ENCODE measurements at places on chromosomes 4 and X.

DNA sequence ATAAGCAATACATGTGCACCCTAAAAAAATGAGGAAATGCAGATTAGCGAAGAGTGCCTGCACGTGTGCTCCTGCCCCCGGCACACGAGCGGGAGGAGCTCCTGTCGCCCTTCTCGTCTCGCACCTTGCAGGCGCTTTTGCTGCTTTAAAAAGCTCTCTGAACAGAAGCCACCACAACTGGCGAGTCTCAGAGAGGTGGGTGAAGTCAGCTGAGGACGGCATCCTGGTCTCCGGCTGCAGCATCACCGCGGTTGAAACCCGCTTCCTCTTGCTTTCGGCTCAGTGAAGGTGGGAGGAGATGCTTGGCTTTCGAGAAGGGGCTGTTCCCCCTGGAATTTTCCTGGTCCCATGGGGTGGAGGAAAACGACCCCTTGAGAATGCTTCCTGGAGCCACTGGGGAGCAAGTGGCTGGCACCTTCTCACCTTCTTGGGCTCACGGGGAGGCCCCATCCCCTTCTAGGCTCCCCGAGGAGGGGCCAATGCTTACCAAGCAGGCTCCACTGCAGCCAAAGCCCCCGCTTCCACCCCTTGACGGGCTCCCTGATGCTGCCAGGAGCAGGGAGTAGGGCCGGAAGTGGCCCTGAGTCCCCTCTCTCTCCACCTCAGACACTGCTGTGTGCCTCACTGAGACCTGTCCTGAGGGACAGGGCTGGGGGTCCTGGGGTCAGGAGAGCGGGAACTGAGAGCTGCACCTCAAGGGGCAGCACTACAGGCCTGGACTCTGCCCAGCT, 29.2 kb upstream of the MXD4 start:
- no peak for DNase-seq

GRCh38 chrX:151919610-151920009, 6.9 kb downstream of the MAGEA4 start:
- no peak for DNase-seq

DNA sequence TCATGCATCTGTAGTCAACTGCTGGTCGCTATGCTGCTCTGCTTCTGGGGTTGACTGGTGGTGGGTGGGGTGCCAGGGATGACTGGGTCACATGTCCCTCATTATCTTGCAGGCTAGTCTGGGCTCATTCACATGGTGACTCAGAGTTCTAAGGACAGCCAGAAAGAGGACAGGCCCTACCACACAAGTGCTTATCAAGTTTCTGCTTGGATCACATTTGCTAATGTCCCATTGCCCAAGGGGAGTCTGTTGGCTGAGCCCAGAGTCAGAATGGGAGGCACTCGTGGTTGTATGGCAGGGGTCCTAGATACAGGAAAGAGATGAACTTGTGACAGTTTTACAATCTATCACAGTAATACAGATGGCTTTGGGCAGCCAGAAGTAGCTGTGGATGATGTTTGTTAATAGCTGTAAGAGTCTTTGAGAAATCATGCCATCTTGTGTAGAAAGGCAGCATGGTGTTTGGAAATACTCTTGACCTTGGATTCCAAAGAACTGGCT, 221.3 kb downstream of the GPAT3 start:
- no peak for DNase-seq

- no peak for DNase-seq
Measured at GRCh38 chr4:52866734-52867133, 4.6 kb downstream of the RASL11B start.

GRCh38 chrX:103726477-103726876, 15.8 kb downstream of the TMEM31 start:
- no peak for DNase-seq

DNA sequence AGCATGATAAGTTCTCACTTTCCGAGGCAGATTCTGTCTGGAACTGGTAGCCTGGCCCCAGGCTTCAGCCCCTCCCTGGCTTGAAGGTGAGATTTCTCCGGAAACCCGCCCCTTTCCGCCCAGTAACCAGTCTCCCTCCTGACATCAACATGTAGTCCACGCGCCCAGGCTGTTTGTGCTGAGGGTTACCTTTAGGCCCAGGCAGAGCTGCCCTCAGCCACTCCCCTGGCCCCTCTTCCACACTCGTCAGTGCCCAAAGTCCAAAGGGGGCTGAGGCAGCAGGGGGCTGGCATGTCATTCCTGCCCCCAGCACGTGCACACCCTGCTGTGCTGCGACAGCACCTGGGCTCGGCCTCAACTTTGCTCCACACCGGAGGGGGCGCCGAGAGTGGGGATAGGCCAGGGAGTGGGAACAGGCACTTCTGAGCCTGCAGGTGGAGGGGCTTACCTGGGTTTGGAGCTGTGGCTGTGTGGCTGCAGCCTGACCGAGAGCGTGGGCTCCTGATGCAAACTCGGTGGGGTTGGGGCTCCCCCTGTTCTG, 69.5 kb upstream of the ANK2 start:
- DNase-seq = no peak

GRCh38 chrX:21305799-21306336, 68.3 kb upstream of the CNKSR2 start:
- DNase-seq = no peak

DNA sequence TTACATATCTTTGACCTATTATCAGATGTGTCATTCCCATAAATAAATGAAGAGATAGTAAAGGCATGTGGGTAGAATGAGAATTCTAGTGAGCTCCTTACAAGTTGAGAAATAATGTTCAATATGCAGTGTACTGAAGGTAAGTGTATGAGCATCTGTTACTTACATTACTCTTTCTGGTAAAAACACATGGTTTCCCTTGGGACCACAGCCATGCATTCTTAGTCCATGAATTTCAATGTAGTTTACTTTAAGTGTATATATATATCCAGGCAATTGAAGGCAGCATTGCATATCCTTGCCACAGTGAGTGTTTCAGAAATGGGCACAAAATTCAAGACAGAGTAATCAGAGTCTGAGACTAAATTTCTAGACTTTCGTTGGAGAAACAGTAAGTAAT, 277.2 kb downstream of the CXXC4 start:
- no peak for DNase-seq
